ENCODE measurements at places on chromosomes 12 and 14.

DNA sequence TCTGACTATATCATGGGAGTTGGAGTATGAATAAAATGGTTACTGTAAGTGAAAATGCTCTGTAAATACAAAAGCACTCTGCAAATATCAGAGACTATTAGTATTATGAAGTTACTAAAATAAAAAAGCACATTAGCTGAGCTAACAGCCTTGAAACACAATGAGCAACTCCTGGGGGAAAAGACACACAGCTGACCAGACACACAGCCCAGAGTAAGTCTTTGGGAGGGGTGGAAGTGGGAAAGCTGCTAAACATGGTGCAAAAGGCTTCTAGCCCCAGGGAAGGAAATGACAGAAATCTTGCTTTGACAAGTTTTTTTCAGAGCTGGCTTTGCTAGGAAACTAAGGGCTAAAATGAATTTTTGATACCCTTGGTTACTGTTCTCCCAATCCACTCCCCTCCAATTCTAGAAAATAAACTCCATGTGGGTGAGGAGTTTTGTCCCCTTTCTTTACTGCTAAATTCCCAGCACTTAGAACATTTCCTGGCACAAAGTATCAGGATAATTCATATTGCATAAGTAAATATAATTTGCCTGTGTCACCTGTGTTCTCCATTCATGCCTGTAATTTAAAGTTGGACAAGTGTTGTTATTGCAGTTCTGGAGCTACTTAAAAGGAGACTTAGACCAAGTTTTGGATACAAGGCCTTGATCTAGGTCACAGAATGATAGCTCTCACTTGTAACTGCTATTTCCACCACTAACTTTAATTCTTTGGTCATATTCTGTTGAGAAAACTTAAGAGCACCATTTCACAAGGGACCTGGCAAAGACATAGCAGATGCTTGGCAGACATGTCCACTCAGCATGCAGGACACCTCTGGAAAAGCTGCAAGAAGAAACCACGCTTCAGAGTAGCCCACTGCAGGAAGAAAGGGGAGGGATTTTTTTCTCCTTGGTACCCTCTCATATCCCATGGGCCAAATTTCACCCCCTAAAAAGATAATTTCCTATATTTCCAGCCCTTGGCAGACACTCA lies 19.0 kb upstream of the RAB3IP start:
- DNase-seq, result no peak

GRCh38 chr14:95193081-95193480 lies 35.8 kb upstream of the DICER1 start:
- DNase-seq, result no peak

- no peak for DNase-seq
These were observed 53.5 kb upstream of the RAP1B start for GRCh38 chr12:68557011-68557730.

DNA sequence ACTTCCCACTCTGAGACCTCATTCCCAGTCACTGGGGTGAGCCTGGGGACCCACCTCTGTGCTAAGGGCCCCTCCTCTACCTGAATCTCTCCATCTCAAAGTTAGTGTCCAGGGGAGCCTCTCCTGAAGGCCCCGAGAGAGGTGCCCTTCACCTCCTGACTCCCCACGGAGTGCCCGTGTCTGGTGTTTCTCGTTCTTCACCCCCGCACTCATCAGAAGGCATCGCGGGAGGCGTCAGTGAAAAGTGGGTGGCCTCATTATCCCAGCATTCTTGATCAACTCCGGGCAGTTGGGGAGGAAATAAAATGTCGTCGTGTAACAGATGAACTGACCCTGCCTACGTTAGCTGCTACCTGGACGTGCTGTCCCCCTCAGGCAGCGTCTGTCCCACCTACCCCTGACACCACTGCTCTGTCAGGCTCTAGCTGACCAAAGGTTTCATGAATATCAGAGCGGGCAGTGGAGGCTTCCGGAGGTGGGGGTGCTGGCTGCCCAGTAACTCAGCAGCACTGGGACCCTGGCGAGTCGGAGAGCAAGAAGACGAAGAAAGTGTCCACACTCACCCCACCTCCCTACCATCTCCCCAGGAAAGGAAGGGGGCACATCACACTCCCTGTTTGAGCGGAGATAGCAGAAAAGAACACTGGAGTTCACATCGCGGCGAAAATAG lies 102.9 kb downstream of the PIWIL1 start:
- DNase-seq, result no peak

DNA sequence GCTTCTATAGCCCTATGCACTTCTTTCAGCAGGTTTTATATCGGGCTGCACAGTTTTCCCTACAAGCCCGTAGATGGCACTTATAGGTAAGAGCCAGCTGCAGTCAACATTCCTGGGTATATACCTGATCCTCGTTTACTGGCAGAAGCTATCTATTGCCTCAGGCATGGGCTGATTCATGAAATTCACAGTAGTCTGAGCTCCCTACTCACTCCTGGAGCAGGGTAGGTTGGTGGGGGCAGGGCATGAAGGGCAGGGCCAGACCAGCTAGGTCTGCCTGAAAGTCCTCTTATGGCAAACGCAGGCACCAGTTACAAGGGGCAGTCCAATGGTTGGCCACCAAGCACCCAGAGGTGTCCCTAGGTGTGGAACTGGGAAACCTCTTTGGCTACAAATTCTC lies 345.8 kb downstream of the RPS29 start:
- no peak for DNase-seq

DNA sequence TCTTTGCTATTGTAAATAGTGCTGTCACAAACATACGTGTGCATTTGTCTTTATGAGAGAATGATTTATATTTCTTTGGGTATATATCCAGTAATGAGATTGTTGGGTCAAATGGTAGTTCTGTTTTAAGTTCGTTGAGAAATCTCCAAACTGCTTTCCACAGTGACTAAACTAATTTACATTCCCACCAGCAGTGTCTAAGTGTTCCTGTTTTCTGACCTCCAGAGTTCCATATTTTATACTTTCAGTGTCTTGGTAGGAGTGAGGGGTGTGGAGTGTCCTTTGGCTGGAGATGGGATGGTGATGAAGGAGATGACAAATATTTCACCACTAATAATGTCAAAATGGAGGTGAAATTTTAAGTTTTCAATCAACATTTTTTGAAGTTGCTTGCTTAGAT lies 86.4 kb downstream of the DACT1 start:
- DNase-seq, result no peak

GRCh38 chr12:67045650-67046049 lies 223.5 kb upstream of the CAND1 start:
- DNase-seq, result no peak

DNA sequence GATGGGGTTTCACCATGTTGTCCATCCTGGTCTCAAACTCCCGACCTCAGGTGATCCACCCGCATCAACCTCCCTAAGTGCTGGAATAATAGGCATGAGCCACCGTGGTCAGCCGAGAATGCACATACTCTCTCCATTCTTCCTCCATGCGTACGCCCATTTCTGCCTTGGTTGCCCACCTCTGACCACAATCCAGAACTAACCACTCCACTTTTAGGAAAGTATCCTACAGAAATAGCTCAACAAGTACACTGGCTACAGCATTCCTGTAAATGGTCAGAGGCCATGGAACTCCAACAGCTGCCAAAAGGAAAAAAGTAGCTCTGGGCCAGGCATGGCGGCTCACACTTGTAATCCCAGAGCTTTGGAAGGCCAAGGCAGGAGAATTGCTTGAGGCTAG lies 60.7 kb downstream of the IRF2BPL start:
- DNase-seq, result no peak

DNA sequence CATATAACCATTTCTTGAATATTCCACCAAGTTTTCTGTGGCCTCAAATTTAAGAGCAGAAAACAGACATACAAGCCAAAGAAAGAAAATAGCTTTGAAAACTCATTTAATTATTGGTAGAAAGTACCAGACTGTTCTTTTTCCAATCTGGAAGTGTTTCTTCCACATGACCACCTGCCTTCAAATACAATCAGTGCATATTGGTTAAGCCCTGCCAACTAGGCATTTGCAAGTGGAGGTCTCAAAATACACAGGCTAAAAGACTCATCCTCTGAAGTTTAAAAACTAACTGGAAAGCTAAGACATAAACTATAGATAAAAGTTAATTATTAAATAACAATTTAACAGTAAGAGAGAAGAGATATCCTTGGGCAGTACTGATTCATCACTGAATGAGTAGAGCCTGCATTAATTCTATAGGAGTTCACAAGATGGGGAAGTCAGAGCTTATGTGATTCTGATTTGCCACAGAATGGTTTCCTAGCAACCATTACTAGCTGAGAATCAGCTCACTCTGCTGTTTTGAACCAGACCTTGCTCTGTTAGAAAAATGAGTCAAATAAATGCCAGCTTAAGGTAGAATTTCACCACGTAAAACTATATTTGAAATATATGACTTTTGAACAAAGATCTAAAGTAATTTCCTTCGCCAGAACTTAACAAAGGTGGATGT lies 433.8 kb downstream of the FUT8 start:
- no peak for DNase-seq

- peak; percentile 45 for DNase-seq
These were observed 6.0 kb downstream of the SIX6 start for GRCh38 chr14:60514741-60515491.

- peak; percentile 53 for DNase-seq
These were observed 381 bp downstream of the YY1 start for GRCh38 chr14:100239211-100239839.

DNA sequence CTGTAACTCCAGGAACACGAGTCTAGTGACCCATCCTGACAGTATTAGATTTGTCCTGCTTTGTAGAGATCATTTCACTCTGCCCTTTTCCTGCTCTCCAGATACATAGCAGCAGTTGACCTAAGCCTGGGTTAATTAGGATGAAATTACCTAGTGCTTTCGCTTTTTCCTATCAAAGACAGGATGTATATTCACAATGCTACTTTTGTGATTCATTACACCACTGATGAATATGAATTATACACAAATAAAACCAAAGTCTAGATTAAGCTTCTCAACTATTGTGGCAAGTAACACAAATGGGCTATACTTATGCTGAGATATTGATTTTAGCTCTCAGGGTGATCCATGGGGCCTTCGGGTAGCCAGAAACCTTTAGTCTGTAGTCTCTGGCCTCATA lies 17.9 kb downstream of the CERS5 start:
- DNase-seq, result no peak

DNA sequence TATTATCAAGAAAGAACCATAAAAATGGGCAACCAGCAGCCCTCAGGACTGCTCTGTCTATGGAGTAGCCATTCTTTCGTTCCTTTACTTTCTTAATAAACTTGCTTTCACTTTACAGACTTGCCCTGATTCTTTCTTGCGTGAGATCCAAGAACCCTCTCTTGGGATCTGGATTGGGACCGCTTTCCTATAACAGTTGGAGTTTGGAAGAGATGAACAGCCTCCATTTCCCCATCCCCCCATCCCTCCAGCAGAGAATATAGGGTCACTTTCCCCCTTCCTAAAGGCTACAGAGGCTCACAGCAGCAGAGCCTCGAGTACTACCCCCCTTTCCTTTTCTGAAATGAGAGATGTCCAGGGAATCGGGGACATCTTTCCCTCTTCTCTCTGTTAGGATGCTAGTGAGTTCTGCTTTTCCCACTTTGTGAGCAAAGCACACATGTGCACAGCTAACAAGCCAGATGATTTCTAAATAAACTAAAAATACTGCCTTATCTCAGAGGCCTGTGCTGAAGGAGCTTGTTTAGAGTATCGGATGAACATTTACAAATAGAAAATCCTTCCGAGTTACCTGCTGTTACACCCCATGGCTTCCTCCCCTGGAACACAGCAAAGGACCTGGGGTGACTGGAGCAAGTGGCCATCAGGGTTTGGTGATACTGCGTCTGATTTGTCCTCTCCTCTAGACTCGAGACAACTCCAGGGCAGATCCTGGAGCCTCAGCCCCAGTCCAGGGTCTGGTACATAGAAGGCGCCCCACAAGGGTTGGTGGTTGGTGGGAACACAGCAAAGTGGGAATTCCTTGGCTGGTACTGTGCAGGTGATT lies 144.2 kb downstream of the SLC38A6 start:
- DNase-seq, result no peak

DNA sequence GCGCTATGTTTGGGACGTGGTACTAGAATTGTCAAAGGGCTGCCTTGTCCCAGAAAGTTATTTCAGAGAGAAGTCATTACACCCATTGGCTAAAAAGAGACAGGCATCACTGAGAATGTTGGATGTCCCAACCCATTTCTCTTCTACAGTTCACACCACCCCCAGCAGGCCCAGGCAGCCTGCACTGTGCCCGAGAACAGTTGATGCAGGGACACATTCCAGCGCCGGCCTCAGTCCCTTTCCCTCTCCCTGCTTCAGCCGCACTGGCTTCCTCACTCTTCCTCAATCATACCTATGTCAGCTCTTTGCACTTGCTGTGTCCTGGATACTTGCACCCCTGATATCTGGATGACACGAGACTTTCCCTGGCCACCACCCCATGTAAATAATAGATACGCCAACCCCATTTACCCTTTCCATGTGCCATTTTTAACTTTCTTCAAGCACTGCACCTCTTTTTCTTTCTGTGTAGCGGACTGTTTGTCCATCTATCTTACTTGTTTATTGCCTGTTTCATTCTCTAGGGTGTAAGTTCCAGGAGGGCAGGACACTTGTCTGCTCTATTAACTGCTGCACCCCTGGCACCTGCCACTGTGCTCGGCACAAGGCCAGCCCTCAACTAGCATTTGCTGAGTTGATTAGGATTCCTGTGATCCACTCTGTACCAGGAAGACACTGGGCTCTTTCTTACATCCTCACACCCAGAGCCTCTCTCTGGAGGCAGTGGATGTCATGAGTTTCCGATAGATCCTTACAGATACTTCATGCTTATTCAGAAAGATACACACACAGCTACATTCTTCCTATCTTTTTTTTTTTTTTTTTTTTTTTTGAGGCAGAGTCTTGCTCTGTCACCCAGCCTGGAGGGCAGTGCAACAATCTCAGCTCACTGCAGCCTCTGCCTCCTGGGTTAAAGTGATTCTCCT lies 76.6 kb upstream of the CEP83 start:
- no peak for DNase-seq

GRCh38 chr12:47373554-47374150 lies 293.9 kb upstream of the AMIGO2 start:
- no peak for DNase-seq

DNA sequence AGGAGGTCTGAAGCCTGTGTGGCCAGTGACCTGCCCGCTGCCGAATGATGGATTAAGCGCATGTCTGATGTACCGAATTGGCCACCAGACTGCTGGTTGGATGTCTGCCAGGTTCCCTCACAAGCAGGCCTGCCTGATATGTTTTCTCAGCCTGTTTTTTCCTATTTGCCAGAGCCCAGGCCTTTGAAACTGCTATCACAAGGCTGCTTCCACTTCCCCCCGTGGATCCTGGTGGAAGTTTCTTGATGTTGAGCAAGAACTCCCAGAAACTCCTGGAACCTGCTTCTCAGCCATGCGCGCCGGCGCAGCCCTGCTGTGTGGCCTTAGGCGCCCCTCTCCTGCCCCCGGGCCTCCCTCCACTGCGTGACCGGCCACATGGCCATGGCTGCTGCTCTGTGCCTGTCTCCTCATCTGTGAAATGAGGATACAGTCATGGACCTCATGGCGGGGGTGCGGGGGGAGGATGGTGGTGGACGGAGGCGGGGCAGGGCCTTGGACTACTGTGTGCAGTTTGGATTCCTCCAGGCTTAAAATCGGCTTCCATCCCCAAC lies 56.6 kb downstream of the CALM1 start:
- DNase-seq, result no peak

- DNase-seq, result peak; percentile 79
These were observed 40.3 kb downstream of the MAP1LC3B2 start for GRCh38 chr12:116599285-116600136.

Measured in activated T-cell treated with anti-CD3 and anti-CD28 coated beads, Interleukin-2, amount 50 U/mL, for 24 hours (primary cell).